T-cell (primary cell): ENCODE measurements at places on chromosomes 5 and 9. TPM values are rescaled to one million over a fixed set of nuclear protein-coding genes. Genes with fewer than 3 reads are reported as not detected.

The TMEM174 gene
- total RNA-seq = not detected

The C5orf34 gene
- 1.0 TPM for total RNA-seq

The NR4A3 gene
- total RNA-seq = 45.0 TPM

The PAEP gene
- not detected for total RNA-seq

The FRMPD1 gene
- total RNA-seq = not detected

The PCDHB6 gene
- total RNA-seq = not detected

The EPB41L4A gene
- total RNA-seq = 1.9 TPM

The SHISAL2B gene
- not detected for total RNA-seq

The LAMC3 gene
- 0.98 TPM for total RNA-seq

The ANKRD33B gene
- 4.1 TPM for total RNA-seq

The SPIN1 gene
- total RNA-seq = 24.8 TPM

The ELOVL7 gene
- 0.14 TPM for total RNA-seq

The IFNA13 gene
- total RNA-seq = not detected

The BRD9 gene
- 83.0 TPM for total RNA-seq

The NIM1K gene
- 0.70 TPM for total RNA-seq

The FAM163B gene
- not detected for total RNA-seq

The PRR7 gene
- total RNA-seq = 12.0 TPM

The PCDHGA12 gene
- not detected for total RNA-seq

The PTGES gene
- total RNA-seq = not detected

The FOXD4L3 gene
- total RNA-seq = not detected

The SIL1 gene
- total RNA-seq = 14.2 TPM

The C5orf52 gene
- not detected for total RNA-seq

The SPINK6 gene
- not detected for total RNA-seq

The HTR1A gene
- not detected for total RNA-seq

The FAM151B gene
- total RNA-seq = not detected

The PCDHGB2 gene
- 0.58 TPM for total RNA-seq

The ACSL6 gene
- 26.3 TPM for total RNA-seq

The WASHC1 gene
- total RNA-seq = 37.8 TPM

The IDNK gene
- total RNA-seq = 12.3 TPM

The CER1 gene
- not detected for total RNA-seq

The CCNJL gene
- total RNA-seq = 0.33 TPM

The SMIM33 gene
- total RNA-seq = 0.19 TPM

The IL13 gene
- 0.65 TPM for total RNA-seq

The PDGFRB gene
- 0.32 TPM for total RNA-seq

The RFX3 gene
- total RNA-seq = 17.7 TPM

The KCNV2 gene
- total RNA-seq = not detected

The FREM1 gene
- total RNA-seq = 0.51 TPM

The LRRC14B gene
- total RNA-seq = not detected

The ADAMTS6 gene
- 2.0 TPM for total RNA-seq

The MYMK gene
- total RNA-seq = not detected

The SLC36A1 gene
- 6.3 TPM for total RNA-seq

The SLC34A1 gene
- 0.13 TPM for total RNA-seq

The PCDHB4 gene
- not detected for total RNA-seq

The CREBRF gene
- total RNA-seq = 89.7 TPM

The HTR4 gene
- total RNA-seq = not detected

The RLN2 gene
- total RNA-seq = 0.90 TPM

The ADAMTSL2 gene
- 0.16 TPM for total RNA-seq

The RGS7BP gene
- total RNA-seq = not detected

The AK3 gene
- total RNA-seq = 20.0 TPM
